Activated CD4-positive, alpha-beta memory T cell treated with anti-CD3 and anti-CD28 coated beads, Interleukin-2, amount 10 ng/mL, durations not matched to agents 7 days and 5 days (primary cell): ENCODE measurements at places on chromosomes 6 and 20. TPM values are rescaled to one million over a fixed set of nuclear protein-coding genes. Genes with fewer than 3 reads are reported as not detected.

OVOL2 gene
- not detected for total RNA-seq

BICRAL gene
- 27.9 TPM for total RNA-seq

SLC2A10 gene
- total RNA-seq = not detected

DYNLT2 gene
- 2.2 TPM for total RNA-seq

DNAAF9 gene
- 3.5 TPM for total RNA-seq

TMEM200A gene
- 3.0 TPM for total RNA-seq
